ENCODE measurements at places on chromosomes 16 and 17.

GRCh38 chr16:79021991-79022630 lies 578.4 kb downstream of the MAF start:
- DNase-seq, result no peak

DNA sequence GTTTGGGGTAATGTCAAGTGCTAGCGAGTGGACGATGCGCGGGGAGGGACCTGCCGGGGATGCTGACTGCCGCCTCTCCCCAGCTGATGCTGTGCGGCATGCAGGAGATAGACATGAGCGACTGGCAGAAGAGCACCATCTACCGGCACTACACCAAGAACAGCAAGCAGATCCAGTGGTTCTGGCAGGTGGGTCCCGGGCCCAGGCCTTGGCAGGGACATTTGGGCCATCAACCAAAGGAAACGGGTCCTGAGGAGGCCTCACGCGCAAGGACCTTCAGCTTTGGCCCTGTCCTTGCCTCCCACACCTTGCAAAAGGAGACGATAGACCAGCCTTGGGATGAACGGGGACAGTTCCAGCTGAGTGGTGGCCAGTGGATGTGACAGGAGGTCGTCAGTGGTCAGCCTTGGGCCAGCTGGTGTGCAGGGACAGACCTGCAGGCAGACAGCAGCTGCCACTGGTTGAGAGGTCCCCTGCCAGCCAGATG lies 13.6 kb upstream of the CLEC18A start:
- no peak for DNase-seq

GRCh38 chr17:27793168-27793905 lies 7.0 kb downstream of the NOS2 start:
- DNase-seq, result no peak

DNA sequence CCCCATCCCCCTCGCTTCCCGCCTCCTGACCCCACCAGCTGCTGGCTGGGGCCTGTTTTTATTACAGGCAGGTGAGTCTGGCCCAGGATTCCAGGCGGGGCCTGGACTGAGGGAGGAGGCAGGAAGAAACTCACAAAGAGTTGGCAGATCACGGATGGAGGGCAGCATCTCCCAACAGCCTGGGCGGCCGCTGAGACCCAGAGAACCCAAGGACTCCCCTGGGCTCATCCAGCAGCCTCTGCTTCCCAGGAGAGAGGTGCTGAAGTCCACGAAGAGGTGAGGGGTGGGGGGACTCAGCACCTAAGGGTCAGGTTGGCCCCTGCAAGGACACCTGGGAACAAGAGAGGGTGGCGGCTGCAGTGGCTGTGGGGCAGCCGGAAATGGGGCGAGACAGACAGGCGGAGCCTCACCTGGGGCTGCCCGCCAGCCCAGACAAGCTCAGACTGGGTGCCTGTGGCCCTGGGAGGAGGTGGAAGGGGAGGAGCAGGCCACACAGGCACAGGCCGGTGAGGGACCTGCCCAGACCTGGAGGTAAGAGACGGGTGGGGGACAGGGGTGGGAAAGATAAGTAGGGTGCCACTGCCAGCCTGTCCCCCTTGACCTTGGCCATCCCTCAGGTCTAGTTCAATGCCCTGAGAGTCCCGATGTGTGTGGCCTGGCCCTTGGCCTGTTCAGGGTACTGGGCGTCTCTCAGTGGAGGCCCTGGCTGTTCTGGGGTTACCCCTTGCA lies 8.7 kb upstream of the ADGRG1 start:
- no peak for DNase-seq

DNA sequence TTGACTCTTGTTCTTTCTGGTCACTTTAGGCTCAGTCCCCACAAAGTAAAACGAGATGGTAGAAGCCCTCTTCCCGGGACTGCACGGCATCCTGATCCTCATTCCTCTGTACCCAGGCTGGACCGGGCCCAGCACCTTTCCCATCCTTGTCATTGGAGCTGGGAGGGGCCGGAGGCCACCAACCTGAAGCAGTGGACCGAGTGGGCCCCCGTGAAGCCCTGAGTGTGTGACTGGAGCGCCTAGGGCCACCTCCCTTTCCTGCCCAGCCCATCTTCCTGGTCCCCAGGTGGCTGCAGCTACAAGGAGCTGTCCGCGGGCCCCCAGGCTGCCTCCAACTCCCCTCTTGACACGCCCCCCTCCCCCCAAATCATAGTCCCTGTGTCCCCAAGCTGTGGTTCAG lies 17.1 kb upstream of the CD300A start:
- no peak for DNase-seq

DNA sequence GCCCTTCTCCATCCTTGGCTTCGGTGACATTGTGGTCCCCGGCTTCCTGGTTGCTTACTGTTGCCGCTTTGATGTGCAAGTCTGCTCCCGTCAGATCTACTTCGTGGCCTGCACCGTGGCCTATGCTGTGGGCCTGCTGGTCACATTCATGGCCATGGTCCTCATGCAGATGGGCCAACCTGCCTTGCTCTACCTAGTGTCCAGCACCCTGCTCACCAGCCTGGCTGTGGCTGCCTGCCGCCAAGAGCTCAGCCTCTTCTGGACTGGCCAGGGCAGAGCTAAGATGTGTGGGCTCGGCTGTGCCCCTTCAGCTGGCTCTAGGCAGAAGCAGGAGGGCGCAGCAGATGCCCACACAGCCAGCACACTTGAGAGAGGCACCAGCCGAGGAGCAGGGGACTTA lies 1.5 kb downstream of the SPPL2C start:
- no peak for DNase-seq

Measured in omental fat pad (tissue), 4 donors.